Central memory CD4-positive, alpha-beta T cell (primary cell): ENCODE measurements at places on chromosomes 11 and 22.

- no peak for DNase-seq
Observed at GRCh38 chr11:33703788-33704187, 3.2 kb upstream of the C11orf91 start.

GRCh38 chr22:25382762-25383161 is 163.3 kb downstream of the CRYBB2 start:
- DNase-seq: no peak

- no peak for DNase-seq
Observed at GRCh38 chr11:66264914-66265313, 3.5 kb upstream of the RAB1B start.

GRCh38 chr11:118148240-118148639 is 4.4 kb downstream of the SCN4B start:
- DNase-seq: no peak

GRCh38 chr11:99351624-99352023 is 330.9 kb downstream of the CNTN5 start:
- no peak for DNase-seq

DNA sequence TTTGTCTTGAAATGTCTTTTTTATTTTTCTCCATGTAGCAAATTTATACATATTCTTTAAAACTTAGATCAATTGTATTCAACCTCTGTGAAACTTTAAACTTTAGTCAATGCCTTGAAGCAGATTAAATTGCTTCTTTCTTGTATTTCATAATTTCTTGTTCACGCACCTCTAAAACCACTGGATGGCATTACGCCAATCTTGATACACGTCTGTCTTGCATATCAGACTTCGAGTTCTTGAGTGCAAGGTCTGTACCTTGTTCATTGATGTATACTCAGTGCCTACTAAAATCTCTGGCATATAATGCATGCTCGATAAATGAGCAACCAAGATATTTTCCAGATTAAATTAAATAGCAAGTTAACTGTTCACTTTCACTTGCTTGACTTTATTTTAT is 236.8 kb downstream of the CASP12 start:
- DNase-seq: no peak
